ENCODE measurements at places on chromosomes 4 and X.

DNA sequence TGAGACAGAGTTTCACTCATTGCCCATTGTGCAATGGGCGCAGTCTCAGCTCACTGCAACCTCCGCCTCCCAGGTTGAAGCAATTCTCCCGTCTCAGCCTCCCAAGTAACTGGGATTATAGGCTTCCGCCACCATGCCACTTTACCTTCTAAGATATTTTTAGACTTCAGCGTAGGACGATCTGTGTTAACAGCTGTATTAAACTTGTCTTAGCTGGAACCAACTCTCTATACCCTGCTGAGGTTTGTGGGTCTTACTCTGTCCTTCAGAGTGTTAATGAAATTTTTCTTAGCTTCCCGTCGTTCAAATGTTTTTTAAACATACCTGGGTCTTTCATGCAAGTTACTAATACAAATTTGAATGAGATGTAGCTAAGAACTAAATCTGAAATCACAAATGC is 14.7 kb downstream of the TMEM165 start:
- H3K4me3 ChIP-seq, result no peak overlapping the region
- peaks cover 3% of the 10 kb centered on the region for H3K36me3 ChIP-seq
- no peaks in the 10 kb centered on the region for H3K27me3 ChIP-seq
- peaks cover 22% of the 10 kb centered on the region for H3K4me1 ChIP-seq
- H3K27ac ChIP-seq, result peak overlapping the region; percentile 83

GRCh38 chr4:90486346-90486745 is 359.2 kb downstream of the CCSER1 start:
- peaks cover 2% of the 10 kb centered on the region for H3K36me3 ChIP-seq
- H3K27me3 ChIP-seq, result no peaks in the 10 kb centered on the region
- H3K27ac ChIP-seq, result no peak overlapping the region
- H3K4me3 ChIP-seq, result no peak overlapping the region
- no peak for DNase-seq

DNA sequence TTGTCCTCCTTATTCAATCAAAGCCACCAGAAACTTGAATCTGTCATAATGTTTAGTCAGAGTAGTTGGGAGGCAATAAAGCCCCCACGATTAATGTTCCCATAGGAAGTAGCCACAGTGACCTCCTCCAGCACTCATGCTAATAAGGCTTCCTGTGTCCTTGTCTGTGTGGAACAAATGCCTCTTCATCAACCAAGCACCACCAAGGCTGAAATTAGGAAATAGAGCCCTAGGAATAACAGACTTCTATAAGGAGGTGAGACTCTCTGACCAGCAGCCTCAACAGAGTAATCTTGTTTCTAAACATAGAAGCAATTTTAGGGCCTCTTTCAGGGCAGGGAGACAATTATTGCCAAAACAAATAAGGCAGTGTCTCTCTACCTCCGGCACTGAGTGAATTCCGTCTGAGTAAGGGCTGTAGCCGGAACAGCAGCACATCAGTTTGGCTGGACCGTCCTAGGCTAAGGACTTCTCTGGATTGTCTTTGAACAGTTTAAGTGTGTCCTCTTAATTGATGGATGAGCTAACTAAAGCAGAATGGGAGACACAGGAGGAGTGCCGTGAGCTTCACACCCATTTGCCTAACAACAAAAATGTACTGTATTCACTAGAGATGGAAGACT is 329.2 kb upstream of the HAND2 start:
- DNase-seq, result no peak
- H3K4me1 ChIP-seq, result no peaks in the 10 kb centered on the region
- H3K36me3 ChIP-seq, result no peaks in the 10 kb centered on the region
- no peak overlapping the region for H3K27ac ChIP-seq
- no peaks in the 10 kb centered on the region for H3K27me3 ChIP-seq
- no peak overlapping the region for H3K4me3 ChIP-seq

GRCh38 chr4:67762086-67762485 is 7.9 kb upstream of the GNRHR start:
- H3K4me1 ChIP-seq, result peaks cover 3% of the 10 kb centered on the region
- peaks cover 2% of the 10 kb centered on the region for H3K36me3 ChIP-seq
- DNase-seq, result no peak

All from T-helper 17 cell (primary cell).